DND-41 (cell line): ENCODE measurements at places on chromosomes 3 and 15.

- DNase-seq, result peak; percentile 12
Observed at GRCh38 chr15:84937144-84937543, 44.5 kb upstream of the PDE8A start.

- no peak for DNase-seq
Observed at GRCh38 chr3:123046262-123047061, 18.9 kb upstream of the SEMA5B start.

GRCh38 chr15:89119489-89120478, 31.5 kb downstream of the ABHD2 start:
- DNase-seq, result no peak

GRCh38 chr3:111087924-111088469, 16.4 kb downstream of the NECTIN3 start:
- no peak for DNase-seq

GRCh38 chr15:33243869-33244268, 49.4 kb upstream of the FMN1 start:
- no peak for DNase-seq

DNA sequence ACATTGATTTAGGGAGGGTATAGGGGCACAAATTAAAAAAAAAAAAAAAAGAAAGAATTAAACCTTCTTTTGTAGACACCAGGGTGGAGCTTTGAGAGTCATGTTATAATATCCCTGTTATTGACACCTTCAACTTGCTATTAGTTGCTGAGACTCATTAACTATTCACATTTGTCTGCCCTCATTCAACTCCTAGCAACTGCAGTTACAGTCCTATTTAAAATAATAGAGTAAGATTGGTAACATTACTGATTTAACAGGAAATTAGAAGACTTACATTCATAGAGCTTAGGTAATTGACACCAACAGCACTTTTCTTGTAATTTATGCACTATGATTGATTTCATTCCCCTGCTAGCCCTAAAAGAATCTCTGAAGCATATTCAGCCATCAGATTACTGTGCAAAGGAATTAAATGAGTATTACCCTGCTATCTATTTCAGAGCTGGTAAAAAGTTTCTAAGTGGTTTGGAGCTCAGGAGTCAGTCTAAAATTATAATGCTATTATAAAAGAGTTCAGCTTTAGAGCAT, 148.8 kb upstream of the TBL1XR1 start:
- no peak for DNase-seq

- no peak for DNase-seq
Observed at GRCh38 chr3:45858809-45859543, 17.1 kb upstream of the LZTFL1 start.

DNA sequence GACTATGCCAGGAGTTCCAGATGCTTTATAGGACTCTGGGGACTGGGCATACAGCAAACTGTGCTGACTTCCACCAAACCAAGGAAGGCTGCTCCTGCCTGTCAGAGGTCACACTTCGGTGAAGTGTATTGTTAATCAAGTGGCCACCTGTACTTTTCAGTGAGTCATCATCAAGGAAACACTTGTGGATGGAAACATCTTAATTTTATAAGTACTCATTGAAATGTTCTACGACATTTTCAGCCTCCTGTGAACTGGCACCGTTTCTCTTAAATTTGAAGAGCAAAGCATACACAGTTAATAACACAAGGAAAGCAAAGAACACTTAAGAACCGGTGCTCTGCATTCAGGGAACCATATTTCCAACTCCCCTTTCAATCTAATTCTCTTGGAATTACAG, 801.7 kb upstream of the DPPA4 start:
- no peak for DNase-seq

GRCh38 chr3:2770451-2770850, 339.7 kb downstream of the IL5RA start:
- DNase-seq, result no peak

DNA sequence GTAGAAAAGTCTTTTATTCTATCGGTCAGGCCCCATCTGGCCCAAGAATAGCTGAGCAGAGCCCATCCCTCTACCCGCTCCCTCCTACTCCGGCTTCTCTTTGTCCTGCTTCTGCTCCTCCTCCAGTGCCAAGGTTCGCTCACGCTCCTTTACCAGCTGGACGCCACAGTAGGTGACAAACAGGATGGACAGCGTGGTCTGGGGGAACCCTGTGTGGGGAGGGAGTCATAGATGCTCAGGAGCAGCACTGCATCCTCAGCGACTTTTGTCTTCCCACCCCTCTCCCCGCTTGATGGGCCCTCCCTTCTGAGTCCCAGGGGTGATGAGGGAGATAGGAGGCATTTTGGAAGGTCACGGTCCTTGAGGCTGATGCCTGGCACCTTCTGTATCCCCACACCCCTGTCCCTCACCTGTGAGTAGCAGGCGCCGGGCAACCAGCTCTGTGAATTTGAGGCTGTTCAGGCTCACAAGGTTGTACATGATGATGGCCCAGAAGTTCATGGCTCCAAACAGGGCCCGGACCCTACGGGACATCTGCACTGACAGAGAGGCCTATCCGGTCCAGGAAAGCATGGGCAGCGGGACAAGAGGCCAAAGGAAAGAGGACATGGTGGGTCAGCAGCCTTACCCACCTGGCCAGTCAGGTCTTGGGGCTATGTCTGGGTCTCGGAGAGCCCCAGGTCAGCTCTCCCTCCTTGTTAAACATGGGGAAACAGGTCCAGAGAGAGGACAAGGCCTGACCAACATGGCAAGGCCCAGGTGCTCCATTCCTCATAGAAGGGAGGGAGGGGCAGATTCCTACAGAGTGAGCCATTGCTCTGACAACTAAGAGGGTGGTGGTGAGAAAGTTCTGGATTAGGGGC, 7.6 kb downstream of the KLHL40 start:
- DNase-seq, result no peak
